Kidney epithelial cell (primary cell): ENCODE measurements at places on chromosomes 5 and 9. TPM values are rescaled to one million over a fixed set of nuclear protein-coding genes. Genes with fewer than 3 reads are reported as not detected.

DNA sequence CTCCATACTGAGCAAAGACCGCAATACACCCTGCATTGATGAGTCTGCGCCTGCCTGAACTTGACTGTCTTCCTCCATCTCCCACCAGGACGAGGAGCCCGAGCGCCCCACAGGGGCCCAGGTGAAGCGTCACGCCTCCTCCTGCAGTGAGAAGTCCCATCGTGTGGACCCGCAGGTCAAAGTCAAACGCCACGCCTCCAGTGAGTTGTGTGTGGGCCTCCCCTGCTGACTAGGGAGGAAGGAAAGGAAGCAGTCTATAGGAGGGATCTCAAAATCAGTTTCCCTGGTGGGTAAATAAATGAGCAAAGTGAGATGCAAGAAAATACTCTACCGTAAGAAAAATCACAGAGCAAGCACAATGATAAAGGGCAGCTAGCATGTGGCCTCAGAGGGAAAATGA lies 22.8 kb upstream of the GRPEL2 start:
- DNase-seq: no peak

FABP6 gene
- not detected in 2 replicates for total RNA-seq

CCDC152 gene
- 0.68 and 0.96 TPM in 2 replicates for total RNA-seq

DNA sequence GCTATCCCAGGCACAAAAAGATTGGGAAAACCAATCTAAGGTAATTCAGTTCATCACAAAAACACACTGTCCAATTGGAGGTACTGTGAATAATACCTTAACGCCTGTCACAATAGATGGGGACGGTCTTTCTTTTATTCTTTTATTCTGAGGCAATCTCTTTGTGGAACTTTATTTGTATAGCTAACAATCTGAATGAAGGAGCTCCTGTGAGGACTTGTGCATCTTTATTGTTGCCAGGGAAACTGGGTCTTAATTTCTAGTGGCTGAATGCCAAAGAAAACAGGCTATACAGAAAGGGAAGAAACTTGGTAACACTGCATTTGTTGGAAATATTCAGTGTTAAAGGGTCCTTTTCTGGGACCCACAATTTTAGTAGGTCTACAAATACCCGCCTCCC lies 546.9 kb upstream of the C9orf72 start:
- DNase-seq: no peak

MELK gene
- 15.0 and 16.0 TPM in 2 replicates for total RNA-seq
